RWPE1 (cell line): ENCODE measurements at places on chromosomes 6 and 20.
A peak's percentile ranks its signal among the peaks of the same experiment; 100 is the strongest.

DNA sequence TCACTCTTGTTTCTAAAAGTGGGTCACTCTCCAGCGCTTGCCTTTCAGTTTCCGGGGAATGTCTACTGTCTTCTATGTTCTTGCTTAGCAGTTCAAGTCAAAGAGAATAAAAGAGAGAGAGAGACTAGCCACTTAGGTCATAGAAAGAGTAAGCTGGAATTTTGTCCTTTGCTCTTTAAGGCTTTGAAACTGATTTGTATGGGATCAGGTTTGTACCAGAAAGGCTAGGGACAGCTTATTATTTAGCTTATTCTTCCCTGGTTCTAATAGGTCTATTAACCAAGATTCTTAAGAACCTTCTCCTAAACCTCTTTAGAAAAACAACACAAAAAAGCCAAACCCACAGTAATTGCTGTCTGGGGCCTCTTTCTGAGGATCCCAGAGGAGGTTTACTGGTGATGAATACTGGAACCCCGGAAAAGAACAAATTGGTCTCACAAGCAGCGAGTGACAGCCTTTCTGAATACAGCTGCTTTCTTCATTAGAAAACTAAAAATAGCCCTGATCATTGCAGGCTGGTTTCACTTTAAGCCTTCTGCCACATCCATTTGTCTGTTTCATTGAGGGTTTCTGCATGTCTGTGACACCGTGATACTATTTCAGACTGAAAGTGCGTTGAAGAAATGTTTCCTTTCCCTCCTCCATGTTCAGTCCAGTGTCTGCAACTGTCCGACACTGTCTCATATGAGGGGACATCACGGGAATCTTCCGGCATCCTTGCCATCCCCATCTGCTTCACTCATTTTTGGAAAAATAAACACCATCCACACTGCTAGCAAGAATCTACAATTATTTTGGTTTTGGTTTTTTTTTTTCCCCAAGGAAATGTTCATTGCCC, 75.1 kb upstream of the ATXN1 start:
- DNase-seq: no peak

DNA sequence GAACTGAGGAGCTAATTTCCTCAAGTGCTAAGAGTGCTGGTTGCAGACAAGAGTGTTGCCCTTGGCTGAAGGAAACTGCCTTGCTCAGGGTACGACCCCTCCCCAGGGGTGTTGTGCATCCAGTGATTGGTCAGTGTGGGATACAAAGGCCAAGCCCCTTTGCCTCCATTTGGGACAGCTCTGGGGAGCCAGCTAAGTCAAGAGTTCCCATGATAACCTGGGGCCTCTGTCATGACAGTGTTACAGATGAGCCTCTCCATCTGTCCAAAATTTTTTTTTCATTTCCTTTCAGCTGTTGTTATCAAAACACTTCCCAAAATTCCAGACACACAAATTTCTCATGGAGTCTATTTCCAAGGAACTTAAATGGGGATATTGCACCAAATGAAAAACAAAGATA, 93.3 kb downstream of the HS3ST5 start:
- DNase-seq: no peak

DNA sequence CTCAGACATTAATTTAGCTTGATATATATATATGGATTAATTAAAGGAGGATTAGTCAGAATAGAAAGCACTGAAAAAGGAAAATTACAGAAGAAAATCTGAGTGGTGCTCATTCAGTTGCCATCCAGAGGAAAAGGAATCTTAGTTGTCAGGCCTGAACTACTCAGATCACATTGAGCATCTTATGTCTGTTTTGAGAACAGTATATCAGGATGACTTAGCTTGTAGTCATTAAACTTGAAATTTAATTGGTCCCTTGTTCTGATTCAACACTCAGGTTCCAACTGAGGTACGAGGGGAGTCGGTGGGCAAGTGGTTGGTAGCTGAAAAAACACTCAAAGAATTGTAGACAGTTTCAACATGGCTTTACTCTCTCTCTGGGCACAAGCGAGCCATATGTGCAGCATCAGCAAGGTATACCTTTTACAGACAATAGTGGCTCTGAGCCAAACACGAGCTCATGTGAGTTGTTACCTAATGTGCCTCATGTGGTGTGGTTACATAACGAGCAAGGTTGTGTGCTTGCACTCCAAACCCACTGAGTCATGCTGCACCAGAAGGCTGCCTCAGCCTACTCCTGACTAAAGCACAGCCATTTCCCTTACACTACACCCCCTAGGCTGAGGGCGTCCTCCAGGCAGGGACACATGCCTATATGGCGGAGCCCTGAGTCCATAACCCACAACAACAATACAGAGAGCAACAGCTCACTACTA, 73.0 kb upstream of the HMGN3 start:
- DNase-seq: peak; percentile 8

GRCh38 chr6:109793792-109794191, 102.7 kb downstream of the FIG4 start:
- peak; percentile 88 for DNase-seq

GRCh38 chr6:82568290-82568993, 204.8 kb downstream of the TPBG start:
- DNase-seq: no peak

DNA sequence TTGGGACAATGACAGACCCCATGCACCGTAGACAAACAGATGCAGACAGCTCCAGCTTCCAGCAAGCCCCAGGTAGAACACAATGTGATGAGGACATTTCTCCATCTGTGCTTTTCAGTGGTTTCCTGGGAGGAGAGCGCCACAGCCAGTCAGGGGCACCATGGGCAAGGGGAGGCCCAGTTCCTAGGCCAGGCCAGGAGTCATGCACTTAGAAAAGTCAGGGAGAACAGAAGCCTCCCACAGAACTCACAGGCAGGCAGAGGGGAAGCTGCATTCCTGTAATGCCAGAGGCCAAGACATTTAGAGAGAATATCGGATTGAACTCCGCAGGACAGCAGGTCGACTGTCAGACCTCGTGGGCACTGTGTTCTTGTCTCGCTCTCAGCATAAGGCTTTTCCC, 9.2 kb downstream of the SYNDIG1 start:
- no peak for DNase-seq

DNA sequence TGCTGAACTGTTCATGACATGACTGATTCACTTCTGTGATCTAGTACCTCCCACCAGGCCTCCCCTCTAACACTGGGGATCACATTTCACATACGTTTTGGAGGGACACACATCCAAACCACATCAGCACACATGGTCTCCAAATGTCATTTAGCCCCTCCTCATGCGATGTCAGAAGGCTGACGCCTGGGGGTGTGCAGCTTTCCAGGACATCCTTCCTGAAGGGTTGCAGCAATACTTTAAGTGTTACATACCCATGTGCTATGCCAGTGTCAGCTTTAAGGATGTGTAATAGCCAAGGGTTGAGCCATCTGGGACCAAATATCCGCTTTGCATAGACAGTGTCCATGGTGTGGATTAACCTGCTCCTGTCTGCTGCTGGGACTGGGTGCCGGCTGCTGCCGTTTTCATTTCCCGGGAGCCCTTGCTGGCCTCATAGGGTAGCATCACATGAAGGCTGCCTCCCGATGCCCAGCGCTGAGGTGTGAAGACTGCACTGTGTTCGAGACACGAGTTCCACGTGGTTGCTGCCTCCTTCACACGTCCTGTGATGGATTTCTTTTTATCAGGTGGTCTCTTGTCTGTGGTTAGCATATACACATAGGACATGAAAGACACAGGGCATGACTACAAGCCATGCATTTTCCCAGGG, 219.0 kb downstream of the THBS2 start:
- DNase-seq: no peak

- no peak for DNase-seq
These were observed 813.4 kb downstream of the MAFB start for GRCh38 chr20:39875492-39876110.

DNA sequence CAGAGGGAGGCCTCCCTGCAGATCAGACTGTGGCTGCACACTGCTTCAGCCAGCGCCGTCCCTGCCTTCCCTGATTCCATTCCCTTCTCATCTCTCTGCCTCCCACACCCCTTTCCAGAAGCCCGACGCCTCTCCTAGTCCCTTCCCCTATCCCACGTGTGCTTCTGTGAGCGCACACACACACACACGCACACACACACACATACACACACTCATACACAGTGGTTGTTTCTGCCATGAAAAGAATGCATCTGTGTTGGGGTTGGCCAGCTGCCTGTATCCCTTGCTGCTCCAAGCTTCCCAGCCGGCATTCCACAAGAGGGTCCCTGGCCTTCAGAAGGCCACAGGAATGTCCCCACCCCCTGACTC, 51.7 kb downstream of the MOCS1 start:
- no peak for DNase-seq

GRCh38 chr6:66496659-66497058, 789.6 kb upstream of the EYS start:
- DNase-seq: peak; percentile 13

DNA sequence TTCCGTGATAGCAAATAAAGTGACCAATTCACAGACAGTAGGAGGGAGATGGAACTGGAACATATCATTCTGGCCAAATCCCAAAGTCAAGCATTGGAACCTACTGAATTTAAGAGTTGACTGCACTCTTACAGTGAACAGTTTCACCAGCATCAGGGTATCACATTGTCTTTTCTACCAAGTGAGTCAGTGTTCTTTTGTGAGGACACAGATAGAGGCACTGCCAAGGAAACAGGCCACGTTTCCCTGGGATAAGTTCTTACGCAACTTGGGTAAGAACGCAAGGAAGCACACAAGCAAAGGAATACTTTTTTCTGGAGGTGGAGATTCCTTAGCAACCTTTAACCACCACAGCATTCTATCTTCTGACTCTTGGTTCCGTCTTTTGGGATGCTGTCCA, 28.6 kb upstream of the ENPP5 start:
- no peak for DNase-seq
